Stimulated activated CD8-positive, alpha-beta memory T cell treated with anti-CD3 and anti-CD28 coated beads, Interleukin-12 subunit alpha, Interleukin-12 subunit beta, amount 100 ng/mL, for 1 hour (primary cell): ENCODE measurements at places on chromosomes 3 and 15.

DNA sequence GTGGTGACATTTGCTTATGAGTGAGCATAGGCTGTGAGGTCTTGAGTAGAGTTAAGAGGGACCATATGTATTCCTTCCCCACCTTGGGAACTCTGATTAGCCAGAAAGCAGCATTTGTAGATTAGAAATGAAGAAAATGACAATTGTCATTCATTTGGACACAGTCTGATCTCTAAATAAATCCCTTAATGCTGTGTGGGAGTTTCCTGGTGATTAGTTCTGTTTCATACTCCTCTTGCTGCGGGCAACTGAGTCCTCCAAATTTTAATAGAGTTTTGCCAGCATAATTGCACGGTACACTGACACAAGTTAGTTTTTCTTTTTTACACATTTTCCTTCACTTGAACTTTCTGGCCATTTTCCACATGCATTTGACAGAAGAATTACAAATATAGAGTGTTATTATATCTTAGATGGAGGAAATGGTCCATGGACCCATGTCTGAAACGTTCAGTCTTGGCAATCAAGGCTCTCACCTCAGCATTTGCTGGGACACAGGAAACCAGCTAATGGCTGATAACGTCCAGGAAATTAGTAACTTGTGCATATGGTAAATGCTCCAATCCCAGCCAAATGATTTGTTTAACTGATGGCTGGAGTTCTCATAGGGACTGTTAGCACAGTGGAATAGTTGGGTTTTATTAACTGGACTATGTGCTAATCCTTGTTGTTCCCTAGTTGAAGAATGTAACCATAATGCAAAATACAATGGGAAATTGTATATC, 321.2 kb downstream of the RBMS3 start:
- DNase-seq: no peak

- no peak for DNase-seq
Measured at GRCh38 chr15:64898406-64898805, 13.3 kb upstream of the ANKDD1A start.

DNA sequence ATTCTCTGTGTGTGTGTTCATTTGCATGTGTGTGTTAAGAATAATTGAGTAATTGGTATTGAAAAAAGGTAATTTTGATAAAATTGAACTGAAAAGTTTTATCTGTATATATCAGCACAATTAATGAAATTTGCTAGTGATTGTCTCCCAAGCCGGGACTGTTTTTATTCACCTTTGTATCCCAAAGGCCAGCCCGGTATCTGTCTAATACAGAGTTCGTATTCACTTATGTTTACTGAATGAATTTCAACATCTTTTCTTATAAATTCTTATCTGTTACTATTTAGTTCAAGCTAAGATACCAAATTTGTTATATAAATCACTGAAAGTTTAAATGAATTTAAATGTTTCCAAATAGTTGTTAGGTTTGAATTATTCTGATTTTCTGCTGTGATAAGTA, 394.0 kb upstream of the NAALADL2 start:
- no peak for DNase-seq

GRCh38 chr3:1056744-1057143, 36.1 kb upstream of the CNTN6 start:
- DNase-seq: no peak

DNA sequence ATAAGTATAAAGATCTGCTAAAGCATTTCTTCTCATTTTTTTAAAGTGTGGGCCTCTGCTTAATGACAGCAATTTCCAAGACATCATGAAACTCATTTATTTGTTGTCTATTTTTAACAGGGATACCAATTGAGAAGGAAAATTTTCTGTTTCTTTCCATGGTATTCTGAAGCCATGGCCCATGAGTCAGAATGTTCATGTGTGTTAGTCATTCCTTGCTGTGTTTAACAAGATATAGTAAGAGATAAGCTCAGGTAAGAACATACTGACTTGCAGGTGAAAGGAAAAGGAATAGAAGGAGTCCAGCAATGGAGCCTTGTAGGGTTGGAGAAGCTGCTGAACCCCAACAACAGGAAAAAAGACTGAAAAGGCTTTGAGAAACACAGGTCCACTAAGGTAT, 17.0 kb upstream of the ARID3B start:
- DNase-seq: no peak

DNA sequence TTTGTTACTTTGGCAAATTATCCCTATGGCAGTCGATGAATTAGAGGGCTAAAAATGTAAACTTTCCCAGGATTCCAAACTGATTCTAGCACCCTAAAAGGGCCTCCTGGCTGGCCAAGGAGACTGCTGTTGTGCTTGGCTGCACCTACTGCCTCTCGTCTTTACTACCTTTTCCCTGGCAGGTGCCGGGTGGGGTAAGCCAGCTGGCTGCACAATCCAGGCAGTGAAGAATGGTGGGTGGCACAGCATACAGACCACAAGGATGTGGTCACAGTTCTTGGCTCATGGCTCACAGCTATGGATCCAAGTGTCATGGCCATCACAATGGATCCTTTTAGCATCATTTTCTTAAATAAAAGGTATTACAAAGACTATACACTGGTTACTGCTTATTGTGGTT, 20.7 kb upstream of the SLC25A26 start:
- DNase-seq: no peak

GRCh38 chr3:126181398-126181725, 976 bp upstream of the ALDH1L1 start:
- no peak for DNase-seq
